ENCODE measurements at places on chromosomes 7 and 10.

GRCh38 chr7:1503390-1503789, 799 bp downstream of the INTS1 start:
- DNase-seq, result no peak

DNA sequence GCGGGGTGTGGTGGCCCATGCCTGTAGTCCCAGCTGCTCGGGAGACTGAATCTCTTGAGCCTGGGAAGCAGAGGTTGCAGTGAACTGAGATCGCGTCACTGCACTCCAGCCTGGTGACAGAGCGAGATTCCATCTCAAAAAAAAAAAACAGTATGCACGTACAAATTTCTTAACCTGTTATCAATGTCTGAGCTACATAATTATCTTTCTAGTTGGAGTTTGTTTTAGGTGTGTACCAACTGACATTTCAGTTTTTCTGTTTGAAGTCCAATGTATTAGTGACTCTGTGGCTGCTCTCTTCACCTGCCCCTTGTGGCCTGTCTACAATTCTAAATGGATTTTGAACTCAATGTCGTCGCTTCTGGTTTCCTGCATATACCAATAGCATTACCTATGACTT, 40.3 kb downstream of the CD36 start:
- DNase-seq, result no peak

DNA sequence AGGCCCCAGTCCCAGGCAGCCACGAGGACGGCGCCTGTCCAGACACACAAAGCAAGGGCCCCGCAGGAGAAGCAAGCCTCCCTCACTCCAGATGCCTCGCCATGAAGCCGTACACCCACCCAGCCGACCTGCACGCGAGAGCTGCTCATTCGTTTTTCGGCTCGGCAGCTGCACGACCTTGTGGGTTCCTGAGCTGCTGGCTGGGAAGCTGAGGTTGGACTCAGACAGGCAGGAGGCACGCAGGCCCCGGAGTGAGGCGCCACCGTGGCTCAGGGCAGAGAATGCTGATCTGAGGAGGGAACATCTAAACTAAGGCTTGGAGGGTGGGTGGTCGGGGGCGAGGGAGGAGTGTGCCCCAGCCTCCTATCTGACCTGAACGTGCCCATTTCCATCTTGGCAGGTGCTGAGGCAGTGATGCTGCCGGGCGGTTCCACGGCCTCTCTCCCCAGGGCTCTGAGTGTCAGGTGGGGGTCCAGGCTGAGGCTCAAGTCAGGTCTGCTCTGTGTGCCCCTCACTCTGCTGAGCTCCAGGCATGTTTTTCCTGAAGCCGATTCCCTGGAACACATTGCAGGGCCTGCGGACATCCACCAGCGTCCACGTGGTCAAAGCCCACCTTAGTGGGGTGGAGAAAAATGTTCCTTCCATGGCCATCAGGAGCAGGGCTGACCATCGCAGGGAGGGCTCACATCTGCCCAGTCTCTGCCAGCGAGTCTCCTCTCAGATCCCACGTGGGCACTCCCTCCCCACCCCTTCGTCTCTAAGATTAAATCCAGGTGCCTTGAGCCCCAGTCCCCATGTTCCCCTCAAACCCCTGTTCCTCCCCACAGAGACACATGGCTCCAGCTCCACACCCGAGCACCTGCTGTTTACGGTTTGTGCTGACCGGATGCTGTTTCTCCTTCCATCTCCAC, 28.1 kb upstream of the FAM20C start:
- DNase-seq, result no peak

DNA sequence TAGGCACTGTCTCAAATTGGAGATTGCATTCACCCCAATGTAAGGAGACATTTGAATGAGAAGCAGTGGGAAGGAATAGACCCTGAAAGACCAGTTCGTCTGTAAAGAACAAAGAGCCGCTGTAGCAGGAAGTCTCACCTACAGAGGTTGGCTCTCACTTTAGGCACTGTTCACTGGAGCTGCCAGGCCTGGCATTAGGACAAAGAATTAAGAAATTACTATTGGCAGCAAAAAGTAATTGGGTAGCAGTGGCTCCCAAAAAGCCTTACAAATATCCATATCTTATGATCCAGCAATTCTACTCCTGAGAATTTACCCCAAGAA, 10.5 kb upstream of the TEX36 start:
- DNase-seq, result no peak

- DNase-seq, result peak; percentile 58
These were observed 1.5 kb downstream of the GSDME start for GRCh38 chr7:24755541-24756407.

GRCh38 chr10:125164421-125164820, 4.1 kb upstream of the CTBP2 start:
- no peak for DNase-seq

DNA sequence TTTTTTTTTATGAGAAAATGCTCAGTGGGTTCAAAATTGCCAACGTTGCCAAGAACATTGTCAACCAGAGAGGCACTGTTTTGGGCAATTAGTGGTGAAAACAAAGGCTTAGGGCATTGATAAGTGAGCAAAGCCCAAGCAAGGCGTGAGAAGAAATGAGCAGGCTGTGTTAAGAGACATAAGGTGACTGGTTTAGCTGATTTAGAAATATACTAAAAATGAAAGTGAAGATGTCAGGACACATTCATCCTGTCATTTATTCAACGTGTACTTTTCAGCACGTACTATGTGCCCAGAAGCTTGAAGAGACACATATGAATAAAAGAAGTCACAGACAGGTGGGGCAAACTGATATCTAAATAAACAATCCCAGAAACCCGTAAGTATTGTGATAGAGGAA, 31.8 kb downstream of the AOAH start:
- DNase-seq, result no peak

GRCh38 chr10:689452-690371, at the start of gene DIP2C:
Gene DIP2C, minus strand, starts transcription at chr10:689668. Its CDS starts 90 bp downstream, at chr10:689578.
- DNase-seq, result no peak

DNA sequence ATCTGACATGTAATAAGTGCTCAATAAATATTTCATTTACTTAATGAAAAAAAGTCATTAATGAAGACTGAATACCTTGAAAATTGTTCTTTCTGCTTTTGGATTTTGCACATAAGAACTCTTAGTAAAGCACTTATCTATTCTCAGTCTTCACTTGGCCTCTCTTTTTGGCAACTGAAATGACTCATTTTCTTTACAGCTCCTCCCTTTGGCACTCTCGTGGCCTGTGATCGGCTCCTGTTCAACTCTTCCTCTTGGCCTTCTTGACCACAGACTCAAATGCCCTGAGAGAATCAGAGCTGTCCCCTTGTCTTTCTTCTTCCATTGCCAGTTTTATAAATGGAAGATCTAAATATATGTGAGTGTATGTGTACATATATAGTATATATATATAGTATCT, 54.2 kb downstream of the FOXP2 start:
- no peak for DNase-seq

DNA sequence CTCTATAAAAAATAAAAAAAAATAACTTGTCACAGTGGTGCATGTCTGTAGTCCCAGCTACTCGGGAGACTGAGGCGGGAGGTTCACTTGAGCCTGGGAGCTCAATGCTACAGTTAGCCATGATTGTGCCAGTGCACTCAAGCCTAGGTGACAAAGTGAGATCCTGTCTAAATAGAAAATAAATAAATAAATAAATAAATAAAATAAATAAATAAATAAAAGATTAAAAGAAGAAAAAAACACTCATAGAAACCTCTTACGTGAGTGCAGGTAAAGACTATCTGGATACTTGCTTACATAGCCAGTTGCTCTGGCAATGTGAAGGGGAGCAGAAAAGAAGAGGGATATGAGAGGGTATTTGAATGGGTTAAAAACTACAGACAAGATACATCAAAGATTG, 242.5 kb upstream of the PCDH15 start:
- no peak for DNase-seq

DNA sequence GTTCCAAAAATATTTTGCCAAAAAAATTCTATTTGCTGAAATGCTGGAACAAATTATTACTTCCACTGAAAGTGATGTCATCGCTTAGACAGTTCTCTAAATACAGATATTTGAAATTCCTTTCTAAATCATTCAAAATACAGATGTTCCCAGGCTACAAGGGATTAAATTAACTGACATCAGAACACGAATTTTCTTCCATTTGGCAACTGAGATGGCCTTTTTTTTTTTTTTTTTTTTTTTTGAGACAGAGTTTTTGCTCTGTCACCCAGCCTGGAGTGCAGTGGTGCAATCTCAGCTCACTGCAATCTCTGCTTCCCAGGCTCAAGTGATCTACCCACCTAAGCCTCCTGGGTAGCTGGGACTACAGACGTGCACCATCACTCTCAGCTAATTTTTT, 57.0 kb downstream of the P4HA1 start:
- DNase-seq, result no peak

- DNase-seq, result no peak
These were observed 21.3 kb downstream of the CCDC3 start for GRCh38 chr10:12980102-12980661.

GRCh38 chr10:113648478-113648877, 15.4 kb downstream of the NRAP start:
- no peak for DNase-seq

DNA sequence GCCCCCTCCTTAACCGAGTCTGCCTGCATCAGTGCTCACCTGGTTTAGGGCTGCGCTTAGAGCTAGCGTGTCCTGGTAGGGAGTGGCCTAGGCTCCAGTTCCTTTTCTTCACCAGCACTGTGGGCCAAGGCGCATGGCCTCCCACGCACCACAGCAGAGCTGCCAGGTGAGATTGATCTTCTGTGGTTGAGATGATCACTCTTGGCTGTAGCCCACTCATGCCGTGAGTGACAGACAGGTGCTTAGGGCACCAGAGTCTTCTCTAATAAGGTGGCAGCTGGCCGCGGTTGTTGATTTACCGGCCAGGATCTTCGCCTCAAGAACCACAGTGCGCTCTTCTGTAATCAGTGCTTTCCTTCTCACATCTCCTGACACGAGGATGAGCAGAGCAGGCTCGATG, 157.2 kb upstream of the INSYN2A start:
- DNase-seq, result no peak

DNA sequence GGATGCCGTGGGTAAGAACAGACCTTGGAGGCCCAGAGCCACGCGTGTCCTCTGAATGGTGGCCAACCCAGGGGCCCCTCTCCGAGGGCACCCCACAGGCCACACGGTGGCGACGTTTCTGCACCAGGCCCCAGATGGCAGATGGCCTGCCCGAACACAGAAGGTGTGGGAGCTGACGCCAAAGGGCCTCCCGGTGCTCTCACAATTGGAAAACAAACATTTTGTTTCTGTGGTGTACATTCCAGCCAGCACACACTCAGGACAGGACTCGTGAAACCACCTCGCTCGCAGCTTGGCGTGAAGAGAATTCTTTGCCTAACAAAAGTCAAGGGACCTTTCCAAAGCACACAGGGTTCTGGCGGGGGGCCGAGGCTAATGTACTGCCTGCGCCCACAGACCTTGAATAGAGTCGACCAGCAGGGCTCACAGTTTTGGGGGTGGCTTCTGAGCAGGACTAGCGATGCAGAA, 112.1 kb downstream of the FAM53B start:
- DNase-seq, result peak; percentile 63

DNA sequence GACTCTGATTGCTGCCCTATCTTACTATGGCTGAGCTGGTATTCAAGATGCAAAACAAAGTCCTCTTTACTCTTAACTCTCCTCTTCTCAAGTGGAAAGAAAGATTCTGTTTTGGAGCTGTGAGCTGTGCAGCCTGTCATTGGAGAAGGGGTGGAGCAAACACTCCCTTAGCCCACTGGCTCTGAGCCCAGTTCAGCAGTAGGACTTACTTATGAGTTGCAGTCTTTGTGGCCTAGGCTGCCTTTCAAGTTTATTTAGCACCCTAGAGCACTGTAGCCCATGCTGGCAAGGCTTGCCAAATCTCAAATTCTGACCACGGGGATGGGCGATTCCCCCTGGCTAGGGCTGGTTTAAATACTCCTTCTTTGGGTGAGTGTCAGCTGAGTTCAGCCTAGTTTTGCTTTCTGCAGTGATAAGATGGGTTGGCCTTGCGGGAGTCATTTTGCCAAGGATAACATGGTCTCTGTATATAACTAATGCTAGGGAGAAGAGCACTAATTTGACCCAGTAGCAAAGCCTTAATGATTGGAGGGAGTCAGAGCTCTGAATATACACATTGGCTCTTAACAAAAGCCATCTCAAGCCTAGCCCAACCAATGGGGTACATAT, 110.2 kb downstream of the MYO3A start:
- no peak for DNase-seq

DNA sequence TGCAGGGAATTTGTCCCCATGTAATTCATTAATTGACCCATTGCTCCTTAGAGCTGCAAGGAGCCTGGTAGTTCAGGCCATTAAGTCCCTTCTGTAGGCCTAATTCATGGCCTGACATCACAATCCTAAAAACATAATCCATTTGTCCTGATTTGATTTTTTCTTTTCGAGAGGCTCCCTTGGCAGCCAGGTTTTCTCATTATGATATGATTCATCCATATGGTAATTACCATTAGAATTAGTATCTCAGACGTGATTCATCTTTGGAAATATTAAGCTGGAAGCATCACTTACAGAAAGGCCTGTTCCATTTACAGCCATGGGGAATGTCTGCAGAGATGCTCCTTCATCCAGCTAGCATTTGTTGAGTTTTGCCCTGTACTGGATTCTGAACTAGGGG, 128.5 kb downstream of the PLCE1 start:
- DNase-seq, result no peak

DNA sequence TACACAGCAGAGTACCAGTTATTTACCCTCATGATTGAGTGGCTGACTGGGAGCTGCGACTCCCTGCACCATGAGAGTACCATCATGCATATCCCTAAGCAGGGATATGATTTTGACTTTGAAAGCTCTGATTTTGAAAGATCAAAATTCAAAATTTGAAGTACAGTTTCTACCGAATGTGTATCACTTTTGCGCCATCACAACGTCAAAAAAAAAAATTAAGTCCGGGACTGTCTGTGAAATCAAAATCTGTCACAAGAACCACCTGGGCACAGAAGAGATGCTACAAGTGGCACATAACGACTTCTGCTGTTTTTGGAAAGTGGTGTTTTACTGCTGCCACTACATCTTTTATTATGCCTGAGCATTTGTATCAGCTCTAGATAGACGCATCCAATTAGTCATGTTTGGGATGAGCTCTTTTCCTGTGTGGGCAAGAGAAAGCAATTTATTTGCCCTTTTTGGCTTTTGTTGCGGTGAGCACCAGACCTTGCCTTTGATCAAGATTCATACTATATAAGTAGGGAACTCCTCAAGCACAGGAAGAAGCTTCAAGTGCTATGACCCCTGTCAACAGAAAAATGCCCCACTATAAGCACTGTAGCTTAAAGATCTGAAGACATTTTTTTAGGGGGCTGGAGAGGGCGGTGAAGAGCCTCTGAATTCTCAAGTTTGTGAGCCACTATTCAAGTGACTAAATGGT, 10.7 kb downstream of the MTPN start:
- no peak for DNase-seq

DNA sequence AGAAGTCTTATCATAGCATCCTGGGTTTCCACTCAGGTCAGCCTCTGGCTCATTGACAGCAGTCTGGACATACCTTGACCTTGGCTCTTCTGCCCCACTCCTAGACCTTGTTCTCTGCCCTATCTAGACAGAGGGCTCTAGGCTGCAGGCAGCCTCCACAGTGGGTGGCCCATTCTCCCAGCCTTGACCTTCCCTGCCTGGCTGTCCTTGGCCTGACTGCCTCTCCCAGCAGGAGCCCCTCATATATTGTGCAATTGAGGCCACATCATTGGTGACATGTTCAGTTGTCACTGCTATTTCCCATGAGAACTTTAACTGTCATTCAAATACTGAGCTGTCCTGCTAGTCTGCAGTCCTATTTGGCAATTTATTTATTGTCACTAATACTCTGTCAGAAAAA, 503.4 kb downstream of the PLXNA4 start:
- DNase-seq, result no peak

Measured in activated T-cell treated with anti-CD3 and anti-CD28 coated beads, Interleukin-2, amount 50 U/mL, for 24 hours (primary cell).